ENCODE measurements at places on chromosomes 6 and 20.

GRCh38 chr20:21712443-21713059 is 7.1 kb downstream of the PAX1 start:
- no peak for DNase-seq

DNA sequence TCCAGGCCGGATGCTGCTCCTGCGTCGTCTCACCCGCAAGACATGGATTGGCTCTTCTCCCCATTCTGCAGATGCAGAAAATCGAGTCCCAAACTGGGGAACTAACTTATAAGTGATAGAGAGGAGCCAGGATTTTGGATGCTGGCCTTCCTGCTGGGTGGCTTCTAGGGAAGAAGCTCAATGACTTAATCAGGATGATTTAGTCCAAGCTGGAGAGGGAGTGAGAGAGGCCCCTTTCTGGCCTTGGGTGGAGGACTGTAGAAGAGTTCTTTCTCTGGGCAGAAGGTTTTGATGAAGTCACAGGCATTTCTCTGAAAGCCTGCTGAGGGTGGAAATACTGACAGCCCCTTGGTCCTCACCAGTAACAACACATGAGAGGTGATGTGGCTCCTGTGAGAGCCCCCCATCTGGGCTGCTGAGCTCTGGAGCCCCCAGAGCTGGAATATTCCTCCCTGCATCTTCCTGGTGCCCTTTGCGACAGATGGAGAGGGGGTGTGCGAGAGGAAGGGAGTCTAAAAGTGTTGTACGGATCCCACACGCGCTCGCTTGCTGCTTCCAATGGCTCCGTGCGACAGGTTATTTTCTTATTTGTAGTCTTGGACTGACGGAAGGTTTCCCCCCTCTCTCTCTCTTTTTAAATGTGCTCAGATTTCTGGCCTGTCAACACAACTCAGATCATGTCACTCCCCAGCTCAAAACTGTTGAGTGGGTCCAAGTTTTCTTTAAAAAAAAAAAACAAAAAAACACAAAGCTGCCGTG is 3.5 kb downstream of the SIRPA start:
- no peak for DNase-seq

- no peak for DNase-seq
Observed at GRCh38 chr20:47490795-47491194, 10.9 kb upstream of the NCOA3 start.

GRCh38 chr6:3742076-3742425 is 9.5 kb downstream of the PXDC1 start:
- no peak for DNase-seq

DNA sequence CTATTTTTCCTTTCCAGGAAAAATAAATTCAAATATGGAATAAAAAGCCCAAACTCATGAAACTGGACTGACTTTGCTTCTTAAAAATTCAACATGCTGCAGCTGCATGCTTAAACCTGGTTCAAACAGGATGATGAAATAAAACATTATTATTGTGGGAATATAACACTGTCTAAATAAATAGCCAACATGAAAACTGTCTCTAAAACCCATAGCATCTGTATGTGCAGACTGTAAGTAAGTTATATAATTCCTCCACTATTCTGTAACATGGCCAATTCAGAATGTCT is 30.4 kb upstream of the AHI1 start:
- no peak for DNase-seq

DNA sequence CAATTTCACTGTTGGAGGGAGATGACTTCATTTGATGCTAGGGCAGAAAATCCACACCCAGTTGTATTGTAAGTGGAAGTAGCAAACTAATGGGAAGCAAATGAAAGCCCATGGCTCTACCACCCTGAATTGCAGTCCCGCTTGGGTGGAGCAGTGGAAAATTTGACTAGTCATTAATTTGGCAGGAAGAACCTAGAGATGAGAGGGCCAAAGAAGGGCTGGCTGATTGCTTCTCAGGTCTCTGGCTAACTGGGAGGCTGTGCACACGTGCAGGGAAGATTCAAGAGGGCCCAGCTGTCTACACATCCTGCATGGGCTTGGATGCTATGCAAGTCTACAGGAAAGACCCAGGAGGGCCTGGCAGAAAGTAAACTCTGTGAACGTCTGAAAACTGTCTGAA is 466.2 kb downstream of the TFAP2A start:
- DNase-seq: no peak

GRCh38 chr20:45959956-45960630 is 11.9 kb downstream of the ZNF335 start:
- no peak for DNase-seq

- DNase-seq: peak; percentile 54
Observed at GRCh38 chr6:18388942-18389341, 1.8 kb downstream of the RNF144B start.

DNA sequence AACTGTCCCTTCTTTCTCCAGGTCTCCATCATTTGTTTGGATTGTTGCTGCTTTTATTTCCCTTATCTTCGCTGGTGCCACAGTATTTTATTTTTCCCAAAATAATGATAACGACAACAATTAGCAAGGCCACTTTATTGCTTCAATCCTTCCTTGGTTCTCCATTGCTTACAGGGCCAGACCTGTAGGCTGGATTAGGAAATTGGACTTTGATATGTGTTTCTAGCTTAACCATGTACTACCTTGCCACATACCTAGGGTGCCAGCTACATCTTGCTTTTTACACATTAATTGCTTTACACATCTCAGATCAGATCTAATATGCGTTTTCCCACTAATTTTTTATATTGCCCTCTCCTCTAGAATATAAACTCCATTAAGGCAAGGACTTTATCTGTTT is 195.4 kb downstream of the HIVEP2 start:
- DNase-seq: no peak

GRCh38 chr6:113281431-113281830 is 575.7 kb upstream of the MARCKS start:
- no peak for DNase-seq

DNA sequence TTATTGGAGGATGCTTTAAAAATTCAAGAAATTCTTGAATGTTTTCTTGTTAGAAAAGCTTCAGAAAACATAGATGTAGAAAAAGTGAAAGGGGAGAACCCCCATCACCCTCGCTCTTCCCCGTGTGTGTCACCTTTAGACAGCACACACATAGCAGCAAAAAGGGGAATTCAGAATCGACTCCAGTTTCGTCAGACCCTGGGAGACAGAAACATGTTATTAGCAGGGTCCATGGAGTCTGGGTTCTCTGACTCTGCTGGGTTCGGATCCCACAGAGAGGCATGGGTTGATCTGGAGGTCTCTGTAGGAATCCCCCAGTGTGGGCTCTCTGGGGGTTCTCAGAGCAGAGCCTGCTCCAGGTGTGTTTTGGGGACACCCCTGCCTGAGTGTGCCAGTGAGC is 43.7 kb downstream of the ARHGAP40 start:
- no peak for DNase-seq

GRCh38 chr20:63508072-63508768 is 9.3 kb upstream of the EEF1A2 start:
- no peak for DNase-seq

GRCh38 chr6:164795056-164795815 is 514.2 kb downstream of the C6orf118 start:
- no peak for DNase-seq

GRCh38 chr6:11621119-11621518 is 83.6 kb downstream of the TMEM170B start:
- no peak for DNase-seq

GRCh38 chr6:19999319-20000191 is 162.4 kb downstream of the ID4 start:
- DNase-seq: no peak

- DNase-seq: peak; percentile 52
Observed at GRCh38 chr20:48921883-48922820, 641 bp downstream of the ARFGEF2 start.

GRCh38 chr6:153131037-153131981 is at the start of gene RGS17:
TSS of gene RGS17 (minus strand) at chr6:153131282. CDS start at chr6:153044018, 87,264 bp downstream.
- DNase-seq: peak; percentile 95

GRCh38 chr6:99416892-99417767 is 8.0 kb downstream of the PNISR start:
- DNase-seq: no peak

DNA sequence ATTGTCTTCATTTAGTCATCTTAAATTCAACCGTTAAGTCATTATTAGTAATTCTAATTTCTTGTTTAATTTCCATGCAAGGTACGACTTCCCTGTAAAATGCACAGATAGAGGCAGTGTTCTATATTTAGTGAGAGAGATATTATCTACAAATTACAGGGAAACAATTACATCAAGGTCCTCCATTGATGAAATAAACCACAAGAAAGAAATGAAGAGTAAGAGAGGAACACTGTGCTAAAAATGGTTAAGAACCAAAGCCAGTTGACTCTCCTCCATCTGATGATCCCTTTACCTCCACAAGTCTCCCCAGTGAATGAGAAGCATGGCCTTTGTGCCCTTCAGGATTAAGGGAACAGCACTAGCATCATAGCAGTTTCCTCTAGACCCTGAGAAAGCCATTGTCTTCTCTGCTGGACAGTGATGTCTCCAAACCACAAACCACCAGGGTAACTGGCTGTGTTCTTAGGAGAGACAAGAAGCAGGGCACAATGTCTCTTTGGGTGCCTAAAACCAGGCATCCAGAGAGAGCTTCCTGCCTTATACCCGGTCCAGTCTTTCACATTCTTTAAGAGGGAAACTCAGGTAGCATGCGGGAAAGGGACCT is 38.1 kb downstream of the IRF4 start:
- DNase-seq: no peak

- no peak for DNase-seq
Observed at GRCh38 chr6:33633084-33633461, 12.0 kb downstream of the ITPR3 start.

DNA sequence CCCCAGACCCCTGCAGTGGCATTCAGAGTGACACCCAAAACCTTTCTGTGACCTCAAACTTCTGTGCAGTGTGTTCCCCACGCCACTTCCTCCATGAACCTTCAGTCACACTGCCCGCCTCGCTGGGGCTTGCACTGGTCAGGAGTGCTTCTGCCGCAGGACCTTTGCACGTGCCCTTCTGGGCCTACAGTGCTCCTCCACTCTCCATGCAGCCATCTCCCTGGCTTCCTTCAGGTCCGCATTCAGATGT is 27.1 kb downstream of the SYNJ2 start:
- no peak for DNase-seq

DNA sequence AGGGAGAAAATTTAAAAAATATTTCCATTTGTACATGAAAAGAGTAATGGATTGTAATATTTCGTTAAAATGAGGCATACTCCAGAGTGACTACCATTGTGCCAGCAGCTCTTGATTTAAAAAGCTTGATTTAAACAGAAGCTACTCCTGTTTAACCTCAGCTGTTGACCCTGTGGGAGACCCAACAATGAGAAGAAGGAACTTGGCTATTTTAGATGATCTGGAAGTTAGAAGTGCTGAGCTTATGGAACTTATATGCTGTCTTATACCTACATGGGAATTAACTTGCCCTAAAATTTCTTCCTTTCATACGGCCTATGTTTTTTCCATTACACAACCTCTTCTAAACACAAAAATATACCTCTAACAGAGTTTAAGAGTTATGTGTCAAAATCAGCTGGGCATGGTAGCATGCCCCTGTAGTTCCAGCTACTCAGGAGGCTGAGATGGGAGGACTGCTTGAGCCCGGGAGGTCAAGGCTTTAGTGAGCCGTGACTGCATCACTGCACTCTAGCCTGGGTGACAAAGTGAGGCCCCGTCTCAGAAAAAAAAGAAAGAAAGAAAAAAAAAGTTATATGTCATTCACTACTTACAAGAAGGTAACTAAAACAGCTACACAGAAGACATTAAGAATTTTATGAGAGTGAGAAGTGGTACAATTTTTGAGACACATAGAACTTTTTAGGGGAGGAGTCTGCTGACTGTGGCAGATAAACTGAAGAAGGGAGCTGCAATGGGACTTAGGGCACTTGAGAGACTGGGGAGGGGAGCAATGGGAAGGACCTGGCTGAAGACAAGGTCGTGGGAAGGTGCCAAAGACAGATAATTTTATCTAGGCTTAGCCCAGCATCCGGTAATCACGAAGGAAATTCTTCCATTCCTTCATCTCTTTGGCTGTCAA is 139.9 kb downstream of the MYB start:
- DNase-seq: no peak

GRCh38 chr6:144347448-144347759 is 62.3 kb downstream of the UTRN start:
- no peak for DNase-seq

DNA sequence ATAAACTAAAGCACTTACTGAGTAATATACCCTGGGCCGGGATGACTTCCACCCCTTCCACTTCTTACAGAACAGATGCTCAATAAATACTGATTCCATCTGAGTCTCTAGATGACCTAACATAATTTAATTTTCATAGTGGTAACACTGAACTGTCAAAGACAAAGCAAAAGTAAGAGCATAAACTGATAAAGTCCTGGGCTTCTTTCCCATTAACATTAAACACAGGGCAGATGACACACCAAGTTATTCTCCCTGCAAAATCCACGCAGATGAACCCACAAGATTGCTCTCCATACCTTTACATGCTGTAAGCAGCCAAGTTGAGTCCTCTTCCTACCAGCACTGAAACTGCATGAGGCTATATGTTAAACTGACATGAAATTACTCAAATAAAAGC is 27.1 kb downstream of the AGPAT4 start:
- no peak for DNase-seq

Data from hepatic stellate cell (primary cell).